Germinal center (tissue), 1 donor: ENCODE measurements at places on chromosomes 11 and 22.

- DNase-seq = no peak
Measured at GRCh38 chr11:96388891-96389719, 607 bp downstream of the CCDC82 start.

GRCh38 chr11:130070109-130070845, 583 bp downstream of the APLP2 start:
- DNase-seq = peak; percentile 69

DNA sequence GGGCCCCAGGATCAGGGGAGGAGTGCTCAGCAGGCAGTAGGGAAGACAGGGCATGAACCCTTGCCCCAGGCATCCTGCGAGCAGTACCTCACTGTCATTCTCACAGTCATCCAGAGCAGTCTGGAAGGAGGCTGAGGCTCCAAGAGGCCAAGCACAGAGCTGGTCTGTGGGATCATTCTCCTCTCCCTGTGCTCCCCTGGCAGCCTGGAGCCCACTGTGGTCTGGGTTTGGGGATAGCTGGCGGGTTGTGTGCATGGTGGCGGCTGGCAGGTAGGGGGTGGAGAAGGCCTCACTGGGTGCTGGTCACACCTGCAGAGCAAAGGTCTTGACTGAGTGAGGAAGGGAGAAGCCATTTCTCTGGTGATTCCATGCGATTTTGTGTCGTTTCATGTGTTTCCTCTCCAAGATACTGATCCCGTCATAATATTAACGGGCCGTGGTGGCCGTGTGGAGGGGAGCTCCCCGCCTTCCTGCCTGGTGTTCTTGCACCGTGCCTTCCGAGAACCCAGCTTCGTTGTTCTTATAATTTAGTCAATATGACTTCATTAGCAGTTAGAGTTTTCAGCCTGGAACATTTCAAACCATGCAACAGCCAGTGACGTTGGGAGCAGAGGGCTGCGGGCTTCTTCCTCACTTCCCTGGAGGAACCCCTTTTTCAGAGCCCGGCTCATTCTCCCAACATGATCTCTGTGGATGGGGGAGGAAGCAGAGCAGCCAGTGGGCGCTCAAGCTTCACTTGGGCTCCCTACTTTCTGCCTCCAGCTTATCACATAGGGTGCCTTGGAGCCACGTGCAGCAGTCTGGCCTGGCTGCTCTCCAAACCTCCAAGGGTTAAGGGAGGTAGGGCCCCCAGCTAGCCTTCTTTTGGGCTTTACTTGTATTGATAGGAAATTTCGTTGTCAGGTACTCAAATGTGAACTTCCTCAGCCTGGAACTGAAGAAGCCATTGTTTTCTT, 20.8 kb upstream of the ADORA2A start:
- no peak for DNase-seq

DNA sequence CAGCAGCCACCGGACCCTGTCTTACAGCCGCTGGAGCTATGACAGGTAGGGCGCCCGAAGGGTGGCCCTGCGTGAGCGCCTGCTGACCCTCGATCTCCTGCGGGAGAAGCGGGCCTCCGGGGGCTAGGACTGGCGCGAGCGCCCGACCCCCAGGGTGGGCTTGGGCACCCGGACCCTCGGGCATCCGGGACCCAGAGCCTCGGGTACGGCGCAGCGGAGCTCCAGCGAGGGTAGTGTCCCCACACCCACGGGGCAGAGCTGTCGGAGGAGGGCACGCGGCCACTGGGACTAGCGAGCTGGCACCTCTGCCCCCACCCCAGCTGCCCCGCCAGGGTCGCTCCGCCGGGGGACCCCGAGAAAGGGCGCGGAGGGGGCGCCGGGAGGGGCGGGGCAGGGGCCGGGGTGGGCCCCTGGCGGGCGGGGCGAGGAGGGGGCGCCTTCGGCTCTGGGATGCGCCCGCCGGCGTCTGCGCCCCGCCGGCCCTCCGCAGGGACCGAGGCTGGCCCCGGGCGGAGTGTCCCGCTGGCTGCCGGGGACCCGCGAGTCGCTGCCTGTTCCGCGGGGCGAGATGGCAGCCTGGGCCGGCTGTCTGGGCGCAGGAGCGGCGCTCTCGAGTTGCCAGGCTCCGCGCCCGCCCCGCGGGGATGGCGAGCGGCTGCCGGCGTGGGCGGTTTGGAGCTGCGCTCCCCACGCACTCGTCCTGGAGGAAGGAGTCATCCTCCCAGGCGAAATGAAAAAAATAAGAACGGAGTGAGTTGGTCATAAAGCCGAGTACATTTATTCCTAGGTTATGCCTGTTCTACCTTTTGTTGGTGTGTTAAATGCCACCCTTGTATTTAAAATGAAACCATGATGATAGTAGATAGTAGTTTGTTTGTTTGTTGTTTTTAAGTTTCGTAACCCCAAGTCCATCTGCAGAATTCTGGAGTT, 32.4 kb downstream of the EIF3F start:
- peak; percentile 50 for DNase-seq

DNA sequence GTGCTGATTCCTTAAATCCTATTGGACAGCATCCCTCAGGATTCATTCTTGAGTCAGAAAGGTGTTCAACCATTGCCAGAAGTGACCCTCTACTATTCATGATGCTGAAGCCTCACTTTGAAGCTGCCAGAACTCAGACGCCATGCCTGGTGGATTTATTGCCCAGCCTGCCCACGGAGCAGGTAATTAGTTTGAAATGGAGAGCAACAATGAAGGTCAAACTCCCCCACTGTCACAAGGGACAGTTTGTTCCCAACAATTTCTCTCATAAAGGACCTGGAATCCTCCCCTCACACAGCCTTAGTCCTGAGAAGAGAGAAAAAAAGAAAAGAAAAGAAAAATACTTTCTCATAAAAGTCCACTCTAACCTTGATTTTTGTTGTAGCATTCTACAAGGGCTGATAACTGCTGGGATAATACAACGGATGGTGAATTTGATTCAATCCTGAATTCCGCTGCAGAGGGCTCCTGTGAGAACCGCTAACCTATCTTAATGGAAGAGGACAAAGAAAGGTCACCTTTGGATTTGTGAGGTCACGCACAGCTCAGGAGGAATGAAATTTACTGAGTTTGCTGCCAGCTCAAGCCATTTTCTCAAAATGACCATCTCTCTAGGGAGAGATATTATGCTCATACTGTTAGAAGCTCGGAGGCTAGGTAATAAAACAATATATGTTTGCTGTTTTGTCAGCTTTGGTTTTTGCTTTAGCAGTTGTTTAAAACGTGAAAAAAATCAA, 161.6 kb upstream of the SYN3 start:
- no peak for DNase-seq

DNA sequence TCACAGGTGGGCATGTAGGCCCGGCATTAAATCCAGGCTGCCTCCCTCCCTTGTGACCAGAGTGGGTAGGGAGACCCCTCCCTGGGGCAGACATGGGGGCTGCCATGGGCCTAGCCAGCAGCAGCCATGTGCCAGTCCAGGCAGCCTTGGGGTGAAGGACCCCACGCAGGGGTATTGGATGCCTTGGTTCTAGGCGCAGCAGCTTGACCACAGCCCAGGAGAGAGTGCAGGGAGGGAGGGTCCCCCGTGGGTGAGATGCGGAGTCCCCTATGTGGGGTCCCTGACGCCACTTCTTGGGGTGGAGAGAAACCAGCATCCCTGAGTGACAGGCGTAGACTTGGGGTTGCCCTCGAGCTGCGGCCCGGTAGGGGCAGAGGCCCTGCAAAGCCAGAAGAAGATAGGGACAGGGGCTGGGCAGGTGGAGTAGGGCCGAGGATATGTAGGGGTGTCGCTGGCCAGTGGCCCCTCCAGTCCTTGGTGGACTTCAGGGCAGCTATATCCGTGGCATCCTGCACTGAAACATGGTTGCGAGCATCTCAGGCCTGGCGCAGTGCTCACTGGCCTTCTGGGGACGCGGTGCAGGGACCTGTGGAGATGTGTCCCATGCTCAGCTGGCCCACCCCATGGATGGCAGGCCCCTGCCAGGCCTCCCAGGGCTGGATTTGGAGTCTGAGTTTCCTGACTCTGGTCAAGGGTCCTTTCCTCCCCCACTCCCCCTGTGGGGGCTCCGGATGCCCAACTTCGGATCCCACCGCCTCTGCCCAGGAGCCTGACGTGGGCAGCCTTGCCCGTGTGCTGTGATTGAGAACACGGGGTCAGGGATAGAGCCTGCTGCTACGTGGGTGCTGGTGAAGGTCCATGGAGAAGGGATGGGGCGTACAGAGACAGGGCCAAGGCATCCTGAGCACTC, 1179.8 kb downstream of the BRD1 start:
- no peak for DNase-seq

- no peak for DNase-seq
Measured at GRCh38 chr22:36288571-36289405, 35.9 kb downstream of the APOL1 start.

DNA sequence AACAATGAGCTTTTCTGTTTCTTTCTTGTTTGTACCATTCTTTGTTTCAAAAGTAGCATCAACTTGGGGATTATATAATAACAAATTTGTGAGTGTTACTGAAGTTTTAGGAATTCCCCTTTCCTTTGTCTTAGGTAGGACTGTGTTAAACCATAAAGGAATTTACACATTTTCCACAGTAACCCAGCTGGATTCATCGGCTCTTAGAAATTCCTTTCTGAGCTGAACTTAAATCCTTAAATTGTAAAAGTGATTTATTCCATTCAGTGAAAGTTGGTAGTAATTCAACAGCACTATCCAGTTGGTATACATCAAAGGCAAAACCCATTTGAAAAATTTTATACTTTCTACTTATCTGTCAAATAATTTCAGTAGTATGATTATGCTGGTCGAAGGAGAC, 11.8 kb downstream of the EMSY start:
- DNase-seq = no peak

DNA sequence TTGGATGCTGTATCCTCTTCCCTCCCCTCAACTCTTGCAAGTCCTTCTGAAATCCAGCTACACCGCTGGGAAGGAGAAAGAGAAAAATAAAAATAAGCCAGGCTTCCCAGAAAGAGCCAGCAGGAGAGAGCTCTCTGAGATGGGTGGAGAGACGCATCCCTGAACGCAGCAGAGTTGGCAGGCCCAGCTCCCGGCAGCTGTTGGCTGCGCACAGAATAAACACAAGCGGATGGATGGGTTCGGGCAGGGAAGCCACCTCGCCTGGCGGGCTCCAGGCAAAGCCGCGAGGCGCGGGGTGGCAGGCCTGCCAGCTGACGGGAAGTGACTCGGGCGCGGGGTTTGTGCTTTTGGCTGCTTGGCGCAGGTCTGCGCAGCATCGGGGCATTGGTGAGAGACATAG, 537.7 kb downstream of the MIAT start:
- DNase-seq = no peak
